ENCODE measurements at places on chromosomes 1 and 21. TPM values are rescaled to one million over a fixed set of nuclear protein-coding genes. Genes with fewer than 3 reads are reported as not detected.
A peak's percentile ranks its signal among the peaks of the same experiment; 100 is the strongest.

- DNase-seq: peak; percentile 95
Measured at GRCh38 chr1:40802078-40802741, 18.6 kb downstream of the KCNQ4 start.

DNA sequence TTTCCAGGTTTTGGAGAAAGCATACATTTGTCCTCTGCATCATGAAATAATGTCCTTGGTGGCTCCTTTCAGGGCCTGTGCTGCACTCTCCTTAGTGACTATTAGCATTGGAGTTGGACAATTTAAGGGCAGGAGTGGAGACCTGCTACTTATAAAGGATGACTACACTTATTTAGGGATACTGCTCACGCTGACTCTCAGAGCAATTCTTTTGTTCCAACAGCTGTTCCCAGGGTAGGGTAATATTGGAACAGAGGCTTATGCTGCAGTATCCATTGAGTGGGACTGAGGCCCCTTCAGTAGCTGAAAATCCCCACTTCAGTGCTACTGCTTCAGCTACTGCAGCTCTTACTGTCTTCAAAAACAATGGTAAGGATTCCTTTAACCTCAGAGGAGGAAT, 84.6 kb downstream of the GPR88 start:
- DNase-seq: no peak

CCT8 gene
- 114 TPM for total RNA-seq

DNA sequence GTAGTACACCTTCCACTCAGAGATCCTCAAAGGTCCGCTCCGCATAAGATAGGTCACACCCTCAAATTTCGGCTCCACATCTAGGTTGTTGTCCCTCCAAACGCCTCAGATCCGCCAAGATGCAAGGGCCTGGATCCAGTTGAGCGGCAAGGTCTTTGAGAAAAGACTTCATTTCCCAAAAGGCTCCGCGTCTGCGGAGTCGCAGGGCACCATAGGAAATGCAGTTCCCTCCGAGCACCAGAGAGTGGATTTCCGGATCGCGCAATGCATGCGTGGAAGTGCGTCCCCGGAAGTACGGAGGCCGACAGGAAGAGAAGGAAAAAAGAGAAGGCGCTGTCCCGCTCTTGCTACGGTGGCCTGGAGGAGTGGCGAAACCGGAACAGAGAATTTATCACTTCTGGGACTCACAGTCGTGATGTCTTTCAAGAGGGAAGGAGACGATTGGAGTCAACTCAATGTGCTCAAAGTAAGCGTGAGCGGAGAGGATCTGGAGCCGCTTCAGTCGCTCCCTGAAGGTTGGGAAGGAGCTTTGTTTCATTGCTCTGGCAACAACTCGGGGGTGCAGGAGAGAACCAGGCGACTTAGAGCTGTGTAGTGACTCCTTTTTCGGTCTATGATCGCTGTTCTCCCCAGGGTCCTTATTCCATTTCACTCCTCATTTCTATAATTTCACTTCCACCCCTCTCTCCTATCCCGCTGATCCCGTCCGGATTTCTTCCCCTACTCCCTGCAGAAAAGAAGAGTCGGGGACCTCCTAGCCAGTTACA, at the start of the genes LYSMD1 and SCNM1:
LYSMD1 (minus strand) TSS at position 165 of the 767 bp plus-strand sequence. CDS start 644 bp downstream, outside the sequence.
SCNM1 (plus strand) TSS at position 407 of the 767 bp plus-strand sequence; CDS start at position 416, 9 bp downstream.
- DNase-seq: peak; percentile 99

DNA sequence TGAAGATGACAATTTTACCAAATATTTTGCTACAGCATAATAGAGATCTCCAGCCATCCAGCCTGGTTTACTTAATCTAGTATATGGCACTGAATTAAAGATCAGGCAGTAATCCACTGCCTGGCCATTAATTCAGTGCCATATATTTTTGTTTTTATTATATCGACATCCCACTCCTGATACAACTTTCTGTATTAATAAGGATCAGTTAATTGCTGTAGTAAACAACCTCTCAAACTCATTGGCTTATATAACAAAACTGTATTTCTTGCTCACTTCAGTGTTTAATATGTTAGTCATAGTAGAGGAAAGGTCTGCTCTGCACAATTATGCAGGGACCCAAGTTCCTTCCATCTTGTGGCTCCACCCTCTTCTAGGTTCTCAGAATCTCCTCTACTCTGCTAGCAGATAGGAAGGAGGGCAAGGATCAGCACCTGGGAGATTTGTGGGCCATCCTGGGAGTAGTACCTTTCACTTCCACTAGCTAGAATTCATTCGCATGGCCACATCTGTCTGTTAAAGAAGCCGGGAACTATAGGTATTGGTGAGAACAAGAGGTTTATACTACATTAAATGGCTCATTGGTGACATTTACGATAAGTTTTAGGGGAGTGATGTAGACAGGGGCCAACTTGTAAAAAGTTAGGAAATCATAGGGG, 3.6 kb upstream of the ZDHHC18 start:
- no peak for DNase-seq

Measured in lower leg skin (tissue), 4 donors.